ENCODE measurements at places on chromosomes 16 and 17.

GRCh38 chr16:59905606-59906005 is 1171.5 kb upstream of the GOT2 start:
- H3K4me3 ChIP-seq = no peak overlapping the region
- no peaks in the 10 kb centered on the region for H3K4me1 ChIP-seq
- H3K27me3 ChIP-seq = no peaks in the 10 kb centered on the region
- no peaks in the 10 kb centered on the region for H3K36me3 ChIP-seq

GRCh38 chr16:67372664-67373063 is 20.6 kb downstream of the TPPP3 start:
- H3K27ac ChIP-seq = no peak overlapping the region
- H3K36me3 ChIP-seq = no peaks in the 10 kb centered on the region
- H3K4me1 ChIP-seq = no peaks in the 10 kb centered on the region
- H3K27me3 ChIP-seq = peaks cover 13% of the 10 kb centered on the region

- H3K27ac ChIP-seq = no peak overlapping the region
- peaks cover 65% of the 10 kb centered on the region for H3K27me3 ChIP-seq
- DNase-seq = no peak
These were observed 431 bp downstream of the TEKT3 start for GRCh38 chr17:15340966-15341365.

- no peak overlapping the region for H3K4me3 ChIP-seq
- H3K36me3 ChIP-seq = no peaks in the 10 kb centered on the region
- H3K27ac ChIP-seq = no peak overlapping the region
- H3K4me1 ChIP-seq = no peaks in the 10 kb centered on the region
- H3K27me3 ChIP-seq = peaks cover 3% of the 10 kb centered on the region
- DNase-seq = no peak
These were observed 250.1 kb upstream of the CDH5 start for GRCh38 chr16:66116163-66117002.

- H3K4me3 ChIP-seq = peak overlapping the region; percentile 79
- H3K4me1 ChIP-seq = peaks cover 48% of the 10 kb centered on the region
- no peaks in the 10 kb centered on the region for H3K27me3 ChIP-seq
- H3K27ac ChIP-seq = peak overlapping the region; percentile 64
- H3K36me3 ChIP-seq = peaks cover 17% of the 10 kb centered on the region
These were observed 968 bp upstream of the PRKAR1A start for GRCh38 chr17:68511254-68511670.

DNA sequence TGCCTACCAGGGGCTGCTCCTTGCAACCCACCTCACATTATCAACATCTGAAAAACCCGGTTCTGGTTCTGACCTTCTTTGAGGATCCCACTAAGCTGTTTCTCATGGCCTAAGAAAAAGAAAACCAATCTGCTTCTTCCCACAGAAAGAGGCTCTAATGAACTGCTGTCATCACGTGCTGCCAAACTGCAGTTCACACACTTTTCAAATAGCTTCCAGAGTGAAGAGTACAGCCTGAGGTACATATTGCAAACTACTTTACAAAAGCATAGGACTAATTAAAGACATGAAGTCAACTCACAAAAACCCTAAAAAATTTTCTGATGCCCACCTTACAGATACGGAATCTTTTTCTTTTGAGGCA is 36.7 kb downstream of the SMG6 start:
- H3K27me3 ChIP-seq = no peaks in the 10 kb centered on the region

DNA sequence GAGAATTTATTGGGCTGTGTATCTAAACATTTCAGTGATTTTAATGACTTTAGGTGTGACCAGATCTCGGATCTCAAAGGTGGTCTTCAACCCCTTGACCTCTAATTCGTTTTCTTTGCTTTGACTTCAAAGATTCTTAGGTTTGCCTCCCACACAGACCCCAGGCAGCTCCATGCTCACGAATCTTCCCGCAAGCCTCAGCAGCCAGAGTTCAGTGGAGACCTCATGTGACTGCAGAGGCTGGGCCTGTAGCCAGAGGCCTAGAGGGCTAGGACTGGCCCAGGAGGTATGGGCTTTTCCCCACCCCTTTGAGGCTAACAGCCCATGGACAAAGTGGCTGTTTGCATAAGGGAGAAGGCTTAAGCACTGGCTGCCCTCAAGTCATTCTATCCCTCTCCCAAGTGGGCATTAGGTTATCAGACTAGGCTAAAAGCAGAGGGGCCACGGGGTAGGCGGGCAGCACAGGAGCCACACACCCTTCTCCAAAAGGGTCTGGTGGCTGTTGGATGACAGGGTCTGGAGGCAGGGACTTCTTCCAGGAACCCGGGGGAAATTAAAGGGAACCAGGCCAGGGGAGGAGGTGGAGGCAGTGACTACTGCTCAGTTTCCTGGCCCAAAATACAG is 3.0 kb downstream of the HIRIP3 start:
- peaks cover 14% of the 10 kb centered on the region for H3K36me3 ChIP-seq
- H3K4me1 ChIP-seq = peaks cover 17% of the 10 kb centered on the region
- H3K4me3 ChIP-seq = peak overlapping the region; percentile 37
- H3K27ac ChIP-seq = peak overlapping the region; percentile 54
- no peaks in the 10 kb centered on the region for H3K27me3 ChIP-seq

- H3K36me3 ChIP-seq = no peaks in the 10 kb centered on the region
- H3K27me3 ChIP-seq = peaks cover 38% of the 10 kb centered on the region
- peak overlapping the region; percentile 74 for H3K27ac ChIP-seq
- peak; percentile 78 for DNase-seq
- peak overlapping the region; percentile 68 for H3K4me3 ChIP-seq
- H3K4me1 ChIP-seq = peaks cover 8% of the 10 kb centered on the region
These were observed 80.9 kb downstream of the ARHGAP23 start for GRCh38 chr17:38508954-38509771.

GRCh38 chr17:44197980-44198720 is 1.5 kb downstream of the ATXN7L3 start:
- peak overlapping the region; percentile 95 for H3K4me3 ChIP-seq
- H3K27ac ChIP-seq = peak overlapping the region; percentile 95
- H3K27me3 ChIP-seq = no peaks in the 10 kb centered on the region
- peak; percentile 63 for DNase-seq
- H3K4me1 ChIP-seq = peaks cover 35% of the 10 kb centered on the region

DNA sequence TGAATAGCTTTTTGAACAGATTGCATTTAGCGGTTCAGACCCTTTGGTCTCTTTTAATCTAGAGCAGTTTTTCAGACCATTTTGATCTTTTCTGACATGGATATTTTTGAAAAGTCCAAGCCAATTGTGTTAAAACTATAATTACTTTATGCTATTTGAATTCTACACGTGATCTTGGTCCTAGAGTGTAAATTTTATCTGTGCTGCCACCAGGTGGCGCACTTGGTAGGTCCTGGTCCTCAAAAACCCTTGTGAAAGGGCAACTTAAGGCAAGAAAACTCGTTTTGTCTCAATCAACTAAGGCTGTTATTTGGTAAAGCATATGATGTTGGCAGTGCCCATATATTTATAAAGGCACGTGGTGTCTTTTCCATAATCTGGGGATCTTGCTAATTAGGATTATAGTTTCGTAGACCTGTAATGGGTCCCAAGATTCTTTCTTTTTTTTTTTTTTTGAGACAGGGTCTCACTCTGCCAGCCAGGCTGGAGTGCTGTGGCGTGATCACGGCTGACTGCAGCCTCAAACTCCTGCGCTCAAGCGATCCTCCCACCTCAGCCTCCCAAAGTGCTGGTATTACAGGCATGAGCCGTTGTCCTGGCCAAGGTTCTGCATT is 43.9 kb upstream of the TEX2 start:
- no peaks in the 10 kb centered on the region for H3K4me1 ChIP-seq
- H3K27ac ChIP-seq = no peak overlapping the region
- DNase-seq = peak; percentile 75
- H3K4me3 ChIP-seq = no peak overlapping the region

DNA sequence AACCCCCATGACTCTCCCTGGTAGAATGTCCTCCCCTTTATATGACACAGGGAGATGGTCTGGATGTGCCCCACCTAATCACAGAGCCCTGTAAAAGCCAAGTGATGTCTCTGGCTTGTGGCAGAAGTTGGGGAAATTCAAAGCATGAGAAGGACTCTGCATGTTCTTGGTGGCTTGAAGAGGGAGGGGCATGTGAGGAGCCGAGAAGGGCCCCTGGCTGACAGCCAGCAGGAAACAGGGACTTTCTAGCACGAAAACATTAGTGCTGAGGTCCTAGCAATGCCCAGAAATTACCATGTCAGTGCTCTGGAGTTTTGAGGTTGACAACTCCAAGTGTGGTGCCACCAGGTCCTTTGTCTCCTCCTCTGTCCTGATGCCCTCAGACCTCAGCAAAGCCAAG is 75.9 kb downstream of the USP22 start:
- H3K27me3 ChIP-seq = peaks cover 7% of the 10 kb centered on the region
- H3K27ac ChIP-seq = no peak overlapping the region
- no peak overlapping the region for H3K4me3 ChIP-seq
- DNase-seq = no peak
- H3K4me1 ChIP-seq = peaks cover 5% of the 10 kb centered on the region

DNA sequence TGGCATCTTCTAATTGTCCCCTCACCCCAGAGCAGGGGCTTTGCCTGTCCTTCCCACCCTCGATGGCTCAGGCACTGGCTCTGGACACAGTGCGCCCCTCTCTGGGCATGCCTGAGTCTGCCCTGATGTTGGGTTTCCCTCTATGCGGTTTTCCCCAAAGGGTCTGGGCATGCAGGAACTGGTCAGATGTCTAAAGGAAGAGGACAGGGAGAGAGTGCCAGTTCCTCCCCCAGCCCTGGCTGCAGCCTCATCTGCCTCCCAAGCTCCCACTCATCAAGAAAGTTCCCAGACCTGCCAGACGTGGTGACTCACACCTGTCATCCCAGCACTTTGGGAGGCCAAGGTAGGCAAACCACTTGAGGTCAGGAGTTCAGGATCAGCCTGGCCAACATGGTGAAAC is 41.3 kb upstream of the PABPN1L start:
- no peak overlapping the region for H3K27ac ChIP-seq
- no peak overlapping the region for H3K4me3 ChIP-seq
- no peaks in the 10 kb centered on the region for H3K36me3 ChIP-seq
- no peaks in the 10 kb centered on the region for H3K27me3 ChIP-seq

GRCh38 chr17:41001795-41002194 is 2.1 kb upstream of the KRTAP3-2 start:
- no peaks in the 10 kb centered on the region for H3K36me3 ChIP-seq
- no peak overlapping the region for H3K4me3 ChIP-seq
- no peak overlapping the region for H3K27ac ChIP-seq
- H3K27me3 ChIP-seq = peaks cover 18% of the 10 kb centered on the region
- no peaks in the 10 kb centered on the region for H3K4me1 ChIP-seq

- H3K36me3 ChIP-seq = peaks cover 48% of the 10 kb centered on the region
- no peak for DNase-seq
- no peaks in the 10 kb centered on the region for H3K27me3 ChIP-seq
- H3K27ac ChIP-seq = no peak overlapping the region
These were observed 7.7 kb downstream of the MSL1 start for GRCh38 chr17:40129498-40129897.

DNA sequence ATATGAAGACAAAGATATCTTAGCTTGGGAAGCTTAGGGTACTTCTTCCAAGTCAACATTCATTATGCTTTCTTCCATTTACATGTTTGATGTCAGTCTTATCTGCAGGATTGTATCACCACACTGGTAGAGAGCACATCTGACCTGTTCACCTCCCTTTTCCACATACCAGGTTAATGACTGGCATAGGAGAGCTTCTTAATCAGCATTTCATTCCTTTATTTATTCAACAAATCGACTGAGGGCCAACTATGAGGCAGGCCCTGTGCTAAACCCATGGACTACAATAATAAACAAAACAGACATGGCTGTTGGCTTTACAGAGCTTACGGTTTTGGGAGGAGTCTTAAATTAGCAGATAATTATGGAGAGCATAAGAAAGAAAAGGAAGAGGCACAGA is 378.1 kb upstream of the CDH11 start:
- no peaks in the 10 kb centered on the region for H3K4me1 ChIP-seq
- no peak overlapping the region for H3K4me3 ChIP-seq
- H3K27me3 ChIP-seq = no peaks in the 10 kb centered on the region
- H3K27ac ChIP-seq = no peak overlapping the region
- no peak for DNase-seq

DNA sequence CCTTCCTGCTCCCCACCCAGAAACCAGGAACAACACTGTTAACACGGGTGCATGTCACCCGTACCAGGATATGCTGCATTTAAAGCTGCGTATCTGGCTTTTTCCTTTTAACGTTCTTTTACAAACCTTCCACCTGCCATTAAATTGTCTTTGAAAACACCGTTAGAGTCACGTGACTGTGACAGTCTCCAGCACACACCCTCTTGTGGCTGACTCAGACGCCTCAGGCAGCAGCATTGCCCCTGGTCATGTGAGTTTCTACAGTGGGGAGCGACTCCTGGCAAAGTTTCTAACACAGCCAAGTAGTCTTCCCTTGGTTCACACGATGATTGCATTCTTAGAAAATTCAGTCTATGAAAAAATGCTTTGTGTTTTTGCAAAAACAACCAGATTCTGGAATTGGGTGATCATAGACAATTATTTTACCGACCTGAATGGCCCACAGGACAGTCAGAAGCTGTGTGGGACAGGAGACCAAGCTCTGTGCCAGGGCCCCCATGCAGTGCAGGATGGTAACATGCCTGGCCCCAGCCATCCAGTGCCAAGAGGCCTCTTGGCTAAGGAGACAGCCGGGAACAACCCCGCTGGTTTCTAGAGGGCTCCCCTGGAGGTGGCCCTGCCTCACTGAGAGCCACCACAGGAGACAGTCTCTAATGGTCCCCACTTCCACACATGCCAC is 199.1 kb downstream of the KATNIP start:
- no peak for DNase-seq
- H3K4me3 ChIP-seq = peak overlapping the region; percentile 1
- no peaks in the 10 kb centered on the region for H3K36me3 ChIP-seq
- H3K4me1 ChIP-seq = peaks cover 4% of the 10 kb centered on the region

- no peak overlapping the region for H3K27ac ChIP-seq
- no peak overlapping the region for H3K4me3 ChIP-seq
- no peak for DNase-seq
These were observed 590.6 kb downstream of the MAF start for GRCh38 chr16:79009896-79010295.

- no peak overlapping the region for H3K4me3 ChIP-seq
- H3K27ac ChIP-seq = no peak overlapping the region
- no peaks in the 10 kb centered on the region for H3K36me3 ChIP-seq
- no peak for DNase-seq
- peaks cover 14% of the 10 kb centered on the region for H3K27me3 ChIP-seq
These were observed 7.3 kb downstream of the CDH13 start for GRCh38 chr16:82633964-82634600.

DNA sequence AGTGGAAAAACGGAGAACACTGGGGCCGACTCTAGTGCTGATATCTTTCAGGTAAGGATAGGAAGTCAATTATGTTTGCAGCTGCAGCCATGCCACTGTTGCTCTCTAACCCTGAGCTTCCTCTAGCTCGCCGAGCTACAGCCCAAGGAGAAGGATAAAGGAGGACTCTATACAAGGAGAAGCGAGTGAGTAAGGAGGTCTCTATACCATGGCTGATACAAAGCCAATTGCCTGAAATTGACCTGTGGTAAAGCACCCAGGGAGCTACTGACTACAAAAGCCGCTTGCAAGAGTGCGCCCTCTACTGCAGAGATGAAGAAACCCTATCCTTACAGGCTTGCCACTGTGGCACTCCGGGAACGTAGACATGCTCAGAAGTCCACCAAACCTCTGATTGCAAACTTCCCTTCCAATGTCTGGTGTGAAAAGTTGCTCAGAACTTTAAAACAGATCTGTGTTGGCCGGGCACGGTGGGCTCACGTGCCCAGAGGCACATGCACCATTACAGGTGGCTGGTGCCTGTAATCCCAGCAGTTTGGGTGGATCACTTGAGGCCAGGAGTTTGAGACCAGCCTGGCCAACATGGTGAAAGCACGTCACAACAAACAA is 10.8 kb upstream of the SLC46A1 start:
- H3K4me3 ChIP-seq = no peak overlapping the region
- H3K27me3 ChIP-seq = peaks cover 23% of the 10 kb centered on the region
